Activated naive CD8-positive, alpha-beta T cell treated with anti-CD3 and anti-CD28 coated beads, Interleukin-2, amount 10 ng/mL, durations not matched to agents 7 days and 5 days (primary cell): ENCODE measurements at places on chromosomes 12 and 14.

GRCh38 chr12:6925540-6926279, 2.0 kb upstream of the ATN1 start:
- H3K4me3 ChIP-seq: no peak overlapping the region
- H3K36me3 ChIP-seq: peaks cover 5% of the 10 kb centered on the region
- peaks cover 42% of the 10 kb centered on the region for H3K4me1 ChIP-seq
- no peaks in the 10 kb centered on the region for H3K27me3 ChIP-seq
- no peak overlapping the region for H3K27ac ChIP-seq

- no peak overlapping the region for H3K27ac ChIP-seq
- no peak for DNase-seq
- H3K4me3 ChIP-seq: no peak overlapping the region
- peaks cover 2% of the 10 kb centered on the region for H3K27me3 ChIP-seq
- H3K36me3 ChIP-seq: no peaks in the 10 kb centered on the region
Observed at GRCh38 chr14:53881921-53882320, 74.7 kb downstream of the BMP4 start.

DNA sequence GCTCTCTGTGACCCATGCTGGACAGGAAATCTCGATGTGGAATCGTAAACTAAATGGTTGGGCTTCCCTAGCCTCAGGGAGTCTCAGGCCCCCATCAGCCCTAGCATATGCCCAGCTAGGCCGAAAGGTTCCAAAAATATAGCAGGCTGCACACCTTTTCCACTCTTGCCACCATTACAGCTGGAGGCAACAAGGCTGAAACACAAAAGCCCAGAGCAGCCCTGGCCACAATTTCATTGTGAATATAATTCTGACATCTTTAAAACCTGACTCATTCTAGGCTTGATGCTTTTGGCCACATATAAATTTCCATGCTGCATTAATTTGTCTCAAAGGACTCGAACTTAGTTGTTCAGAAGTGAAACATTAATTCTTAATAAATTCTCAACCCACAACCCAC, 382.2 kb downstream of the GRIN2B start:
- H3K27me3 ChIP-seq: peaks cover 5% of the 10 kb centered on the region
- H3K36me3 ChIP-seq: no peaks in the 10 kb centered on the region
- H3K27ac ChIP-seq: no peak overlapping the region
- no peak for DNase-seq
- no peak overlapping the region for H3K4me3 ChIP-seq
- H3K4me1 ChIP-seq: no peaks in the 10 kb centered on the region

DNA sequence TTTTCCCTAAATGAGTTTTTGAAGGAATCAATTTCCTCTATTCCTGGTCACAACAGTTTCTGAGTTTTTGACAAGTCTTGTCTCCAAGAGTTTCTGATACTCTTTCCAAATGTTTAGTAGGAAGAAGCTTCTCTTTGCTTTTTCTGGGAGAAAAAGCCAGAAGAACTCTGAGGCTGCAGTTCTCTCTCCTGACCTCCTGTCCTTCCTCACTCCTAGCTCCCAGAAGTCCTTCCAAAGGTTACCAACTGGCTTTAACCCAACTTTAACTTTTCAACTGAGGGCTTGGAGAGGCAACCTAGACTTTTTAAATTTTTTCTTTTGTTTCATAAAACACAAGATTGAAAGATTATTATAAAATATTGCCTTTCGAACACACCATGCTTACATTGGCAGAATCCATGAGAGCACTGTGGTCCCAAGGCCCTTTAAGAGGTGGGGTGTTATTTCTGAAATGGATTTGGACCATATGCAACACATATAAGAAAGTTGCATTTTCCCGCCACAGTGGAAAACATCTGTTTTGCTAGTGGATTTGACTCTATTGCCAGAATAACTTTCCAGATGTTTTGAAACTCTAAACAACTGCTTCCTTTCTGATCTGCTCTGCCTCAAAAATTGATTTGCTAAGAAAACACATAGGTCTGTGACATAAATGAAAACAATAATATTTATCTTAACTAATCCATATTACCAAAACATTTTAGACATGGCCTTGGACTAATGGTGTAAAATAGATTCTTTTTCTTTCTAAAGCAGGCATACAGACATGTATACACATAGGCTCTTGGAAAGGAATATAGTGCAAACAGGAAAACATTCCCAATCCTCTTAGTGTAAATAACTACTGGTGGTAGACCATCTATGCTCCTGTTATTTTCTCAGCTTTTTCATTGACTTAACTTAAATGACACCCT, 22.3 kb upstream of the EPS8 start:
- no peak for DNase-seq
- H3K36me3 ChIP-seq: no peaks in the 10 kb centered on the region
- H3K27ac ChIP-seq: no peak overlapping the region
- H3K4me3 ChIP-seq: no peak overlapping the region
- H3K4me1 ChIP-seq: no peaks in the 10 kb centered on the region

GRCh38 chr14:68671909-68672308, 121.0 kb downstream of the ZFP36L1 start:
- no peak overlapping the region for H3K27ac ChIP-seq
- H3K4me3 ChIP-seq: no peak overlapping the region
- no peaks in the 10 kb centered on the region for H3K4me1 ChIP-seq
- no peak for DNase-seq
- no peaks in the 10 kb centered on the region for H3K27me3 ChIP-seq
- no peaks in the 10 kb centered on the region for H3K36me3 ChIP-seq

DNA sequence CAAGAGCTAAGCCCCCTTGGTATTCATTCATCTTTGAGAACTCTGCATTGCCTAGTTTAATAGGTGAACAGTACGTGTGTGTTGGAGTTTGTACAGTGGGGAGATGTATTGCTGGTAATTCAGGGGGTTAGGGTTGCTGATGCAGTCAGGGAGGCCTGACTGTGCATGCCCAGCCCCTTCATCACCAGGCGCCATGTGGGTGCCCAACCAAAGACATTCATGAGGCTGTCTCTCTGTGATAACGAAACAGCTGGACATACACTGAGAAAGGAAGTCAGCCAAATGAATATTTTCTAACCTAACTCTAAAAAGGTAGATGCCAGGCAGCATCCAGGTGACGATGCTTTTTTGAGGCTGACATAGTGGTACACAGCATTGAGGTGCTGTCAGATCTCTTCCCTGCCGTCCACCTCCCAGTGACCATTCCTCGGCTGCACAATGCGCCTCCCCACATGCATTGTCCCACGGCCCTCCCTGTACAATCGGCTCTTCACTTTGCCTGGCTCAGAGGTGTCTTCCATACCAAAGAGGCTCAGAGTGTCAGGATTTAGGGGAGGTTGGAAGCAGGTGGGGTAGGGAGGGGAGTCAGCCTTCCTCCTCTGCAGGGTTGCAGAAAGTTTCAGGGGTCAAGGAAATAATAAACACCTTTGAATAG, 19.0 kb downstream of the EML1 start:
- H3K4me1 ChIP-seq: no peaks in the 10 kb centered on the region
- DNase-seq: no peak
- peaks cover 40% of the 10 kb centered on the region for H3K27me3 ChIP-seq

DNA sequence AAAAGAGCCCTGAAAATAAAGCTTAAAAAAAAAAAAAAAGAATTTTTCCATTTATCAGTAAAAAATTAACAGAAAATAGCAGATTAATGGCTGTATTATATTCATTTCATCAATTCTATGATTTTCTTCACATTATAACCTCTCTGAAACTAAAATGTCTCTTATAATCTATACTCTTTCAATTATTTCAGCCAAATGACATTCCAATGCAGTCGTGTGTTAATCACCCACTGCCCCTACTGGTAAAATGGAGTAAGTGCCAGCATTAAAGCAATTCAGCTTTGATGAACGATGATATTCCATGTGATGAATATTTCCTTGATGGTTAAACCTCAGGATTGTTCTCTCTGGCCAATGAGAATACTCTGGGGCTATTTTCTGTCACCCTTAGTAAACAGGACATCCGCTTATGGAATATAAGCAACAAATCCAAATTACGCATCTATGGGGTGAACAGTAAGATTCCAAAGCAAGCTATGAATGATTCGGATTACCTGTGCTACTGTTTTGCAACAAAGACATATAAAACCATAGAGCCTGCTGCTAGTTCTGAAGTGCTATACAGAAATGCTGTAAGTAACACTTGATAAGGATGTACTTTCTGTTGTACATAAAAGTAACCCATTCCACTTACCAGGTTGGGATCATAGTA, 20.3 kb upstream of the SYCP3 start:
- no peak for DNase-seq
- H3K36me3 ChIP-seq: peaks cover 15% of the 10 kb centered on the region
- no peaks in the 10 kb centered on the region for H3K27me3 ChIP-seq
- H3K27ac ChIP-seq: no peak overlapping the region
